ENCODE measurements at places on chromosomes 3 and 15. TPM values are rescaled to one million over a fixed set of nuclear protein-coding genes. Genes with fewer than 3 reads are reported as not detected.

Gene GALNT15
- total RNA-seq, result 6.0 TPM

Gene DPPA2
- not detected for total RNA-seq

DNA sequence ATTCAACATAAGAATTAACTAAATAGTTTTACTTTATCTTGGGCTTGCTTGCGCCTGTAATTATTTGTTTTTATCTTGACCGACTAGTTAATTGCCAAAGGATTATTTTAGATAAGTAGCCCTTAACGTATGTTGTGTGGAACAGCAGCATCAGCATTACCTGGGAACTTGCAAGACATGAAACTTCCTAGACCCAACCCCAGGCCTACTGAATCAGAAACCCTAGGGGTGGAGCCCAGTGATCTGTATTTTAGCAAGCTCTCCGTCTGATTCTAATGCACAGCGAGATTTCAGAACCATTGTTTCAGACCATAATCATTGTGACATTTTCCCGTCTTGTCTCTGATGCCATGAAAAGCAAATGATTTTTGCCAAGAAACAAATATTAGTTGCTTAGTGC is 31.1 kb downstream of the FILIP1L start:
- DNase-seq, result no peak

GRCh38 chr15:78640527-78641101 is 396 bp downstream of the CHRNB4 start:
- DNase-seq, result no peak

Data from urinary bladder (tissue), 4 donors.